BJ (cell line): ENCODE measurements at places on chromosomes 2 and 18. TPM values are rescaled to one million over a fixed set of nuclear protein-coding genes. Genes with fewer than 3 reads are reported as not detected.
A peak's percentile ranks its signal among the peaks of the same experiment; 100 is the strongest.

DNA sequence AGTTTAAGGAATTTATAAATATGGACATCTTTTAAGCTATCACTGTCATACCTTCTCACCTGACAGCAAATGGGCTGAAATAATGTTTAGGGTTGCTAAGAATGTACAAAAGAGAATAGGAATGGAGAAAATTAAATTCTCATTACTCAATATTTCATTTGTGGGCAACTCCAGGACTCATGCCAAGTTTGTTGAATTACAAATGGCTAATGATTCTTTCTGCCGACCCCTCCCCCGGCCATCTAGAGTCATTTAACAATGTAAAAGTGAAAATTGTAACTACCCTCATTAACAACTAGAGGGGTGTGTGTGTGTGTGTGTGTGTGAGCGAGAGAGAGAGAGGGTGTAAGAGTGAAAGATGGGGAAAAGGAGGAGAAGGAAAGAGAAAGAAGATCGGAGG is 708.5 kb upstream of the FAM98A start:
- DNase-seq = no peak

- DNase-seq = no peak
These were observed 10.5 kb upstream of the ARMC9 start for GRCh38 chr2:231187736-231188505.

GRCh38 chr2:181300600-181301291 is 156.4 kb upstream of the ITGA4 start:
- no peak for DNase-seq

GRCh38 chr2:62501069-62501468 is 4.9 kb downstream of the TMEM17 start:
- DNase-seq = no peak

DNA sequence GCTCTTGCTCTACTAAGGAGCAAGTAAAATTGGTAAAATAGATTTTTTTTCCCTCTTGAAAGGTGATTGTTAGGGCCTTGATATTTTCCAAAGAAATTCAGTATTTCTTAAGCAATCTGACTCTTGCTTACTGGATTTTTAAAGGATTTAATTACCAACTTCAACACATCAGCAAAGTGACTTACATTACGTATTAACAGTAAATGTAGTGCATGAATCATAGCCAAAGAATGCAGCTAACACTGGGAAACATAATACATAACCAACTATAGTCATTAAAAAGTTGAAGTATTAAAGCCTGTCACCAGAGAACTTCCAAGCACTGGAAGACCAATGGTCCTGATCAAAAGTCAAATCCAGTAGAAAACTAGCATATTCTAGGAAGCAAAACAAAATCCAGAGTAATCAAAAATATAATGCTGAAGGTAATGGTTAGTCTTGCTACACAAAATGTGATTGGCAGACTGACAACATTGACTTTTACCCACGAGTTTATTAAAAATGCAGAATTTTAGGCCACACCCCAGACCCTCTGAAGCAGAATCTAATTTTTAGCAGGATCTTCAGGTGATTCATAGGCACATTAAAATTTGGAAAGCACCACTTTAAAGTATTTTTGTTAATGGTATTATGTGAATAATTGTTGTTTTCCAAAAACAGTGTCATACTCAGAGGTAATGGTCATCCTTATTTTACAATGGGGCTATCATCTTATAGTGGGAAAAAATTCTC is 31.8 kb upstream of the CAVIN2 start:
- DNase-seq = peak; percentile 82

- no peak for DNase-seq
These were observed 21.6 kb upstream of the ITGB6 start for GRCh38 chr2:160221391-160222276.

- DNase-seq = no peak
These were observed 275.9 kb upstream of the MAP2 start for GRCh38 chr2:209147981-209148380.

- DNase-seq = no peak
These were observed at the start of gene C2orf68 for GRCh38 chr2:85611705-85612587. Gene C2orf68 (minus strand): TSS chr2:85612066. CDS start chr2:85611984, 82 bp downstream.

DNA sequence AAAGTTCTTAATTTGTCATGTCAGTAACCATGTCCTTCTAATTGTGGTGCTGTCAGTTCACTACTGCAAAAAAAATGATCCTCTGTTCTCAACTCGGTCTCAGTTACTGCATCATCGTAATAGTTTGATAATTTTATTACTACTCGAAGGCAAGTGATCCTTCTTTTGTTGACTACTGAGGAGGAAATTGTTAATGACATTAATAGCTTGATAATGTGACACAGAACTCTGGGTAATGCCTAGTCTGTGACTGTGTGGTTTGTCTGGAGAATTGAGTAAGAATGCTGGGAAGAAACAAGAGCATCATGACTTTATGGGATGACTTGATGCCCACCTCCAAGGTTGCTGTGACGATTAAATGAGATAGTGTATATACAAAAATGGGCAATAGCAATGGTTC is 267.2 kb downstream of the LRRTM1 start:
- DNase-seq = no peak

- no peak for DNase-seq
These were observed 67.9 kb downstream of the MRO start for GRCh38 chr18:50751947-50752346.

DNA sequence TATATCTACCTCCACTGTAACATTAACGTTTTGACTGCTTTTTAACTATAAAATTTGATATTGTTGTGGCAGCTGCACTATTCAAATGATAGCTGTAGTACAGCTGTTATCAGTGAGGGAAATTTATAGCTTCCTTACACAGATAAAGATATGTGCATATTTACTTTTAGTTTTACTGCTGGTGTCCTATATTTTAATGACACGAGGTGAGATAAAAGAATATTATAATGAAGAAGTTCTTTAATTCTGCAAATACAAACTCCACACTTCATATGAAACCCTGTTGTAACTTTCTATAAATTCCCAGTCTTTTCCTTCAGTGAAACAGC is 427.8 kb upstream of the ZEB2 start:
- DNase-seq = no peak

DNA sequence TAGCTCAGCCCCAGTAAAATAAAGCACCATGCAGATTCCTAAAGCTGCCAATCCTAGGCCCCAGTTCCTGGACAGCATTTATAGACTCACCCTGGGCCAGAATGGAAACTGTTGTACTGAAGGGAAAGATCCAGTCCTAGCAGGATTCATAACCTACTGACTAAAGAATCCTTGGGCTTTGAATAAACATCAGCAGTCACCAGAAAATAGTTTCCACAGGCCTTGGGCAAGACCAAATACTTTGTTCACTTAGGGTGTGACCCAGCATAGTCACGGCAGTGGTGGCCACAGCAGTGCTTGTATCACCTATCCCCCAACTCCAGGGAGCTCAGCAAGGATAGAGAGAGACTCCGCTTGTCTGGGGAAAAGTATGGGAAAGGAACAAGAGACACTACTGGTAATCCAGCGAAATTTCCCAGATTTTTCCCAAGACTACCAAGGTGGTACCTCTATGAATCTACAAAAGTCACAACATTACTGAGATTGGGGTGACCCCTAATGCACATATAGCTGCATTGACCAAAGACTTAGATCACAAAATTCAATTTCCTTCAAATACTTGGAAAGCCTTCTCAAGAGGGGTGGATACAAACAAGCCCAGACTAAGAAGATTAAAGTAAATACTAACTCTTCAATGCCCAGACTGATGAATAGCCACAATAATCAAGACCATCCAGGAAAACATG is 748.1 kb upstream of the LRATD1 start:
- no peak for DNase-seq

DNA sequence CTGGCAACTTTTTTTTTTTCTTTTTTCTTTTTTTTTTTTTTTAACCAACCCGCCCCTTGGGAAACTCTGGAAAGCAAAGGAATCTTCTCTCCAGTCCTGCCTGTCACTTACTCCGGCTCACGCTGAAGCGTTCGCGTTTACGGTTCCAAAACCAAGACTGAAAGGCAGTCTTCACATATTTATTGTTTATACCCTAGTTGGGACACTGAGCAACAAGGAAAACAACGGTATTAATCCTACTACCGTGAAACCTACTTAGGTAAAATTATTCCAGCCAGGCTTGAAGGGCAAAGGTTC is 125.4 kb downstream of the OSBPL1A start:
- DNase-seq = no peak

DNA sequence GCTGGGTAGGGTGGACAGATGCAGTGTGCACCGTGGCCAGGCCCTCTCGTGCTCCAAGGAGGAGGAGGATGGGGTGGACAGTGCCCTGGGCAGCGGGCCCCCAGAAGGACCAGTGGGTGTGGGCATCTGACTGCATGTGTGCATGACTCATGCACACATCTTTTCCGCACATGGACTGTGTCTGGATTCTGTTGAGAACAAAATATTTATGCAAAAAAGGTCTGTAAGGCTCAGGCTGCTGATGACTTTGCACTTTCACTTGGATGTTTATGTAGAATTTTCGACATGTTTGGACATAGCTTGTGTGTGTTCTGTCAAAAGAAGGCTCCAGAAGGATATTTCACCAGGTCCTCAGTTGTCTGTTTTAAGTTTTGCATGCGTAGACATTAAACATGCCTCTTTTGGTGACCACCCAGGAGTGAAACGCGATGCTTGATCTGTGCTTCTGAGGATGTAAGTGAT is 45.6 kb downstream of the MTCL1 start:
- peak; percentile 78 for DNase-seq

DNA sequence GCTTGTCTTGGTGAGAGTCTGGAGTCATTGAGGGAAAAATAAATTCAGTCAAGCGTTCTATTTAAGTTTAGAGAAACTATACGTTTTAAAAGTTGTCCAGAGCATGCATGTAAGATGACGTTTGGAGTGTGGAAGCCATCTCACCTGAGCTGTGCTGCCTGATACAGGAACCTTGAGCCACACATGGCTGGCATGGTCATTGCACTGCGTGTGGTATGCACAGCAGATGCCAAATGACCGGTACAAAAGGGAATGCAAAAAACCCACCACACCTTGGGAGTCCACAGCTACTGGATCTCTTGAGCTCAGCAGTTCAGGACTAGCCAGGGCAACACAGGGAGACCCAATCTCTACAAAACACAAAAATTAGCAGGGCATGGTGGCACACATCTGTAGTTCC is 4.3 kb downstream of the MZT2B start:
- DNase-seq = no peak

DNA sequence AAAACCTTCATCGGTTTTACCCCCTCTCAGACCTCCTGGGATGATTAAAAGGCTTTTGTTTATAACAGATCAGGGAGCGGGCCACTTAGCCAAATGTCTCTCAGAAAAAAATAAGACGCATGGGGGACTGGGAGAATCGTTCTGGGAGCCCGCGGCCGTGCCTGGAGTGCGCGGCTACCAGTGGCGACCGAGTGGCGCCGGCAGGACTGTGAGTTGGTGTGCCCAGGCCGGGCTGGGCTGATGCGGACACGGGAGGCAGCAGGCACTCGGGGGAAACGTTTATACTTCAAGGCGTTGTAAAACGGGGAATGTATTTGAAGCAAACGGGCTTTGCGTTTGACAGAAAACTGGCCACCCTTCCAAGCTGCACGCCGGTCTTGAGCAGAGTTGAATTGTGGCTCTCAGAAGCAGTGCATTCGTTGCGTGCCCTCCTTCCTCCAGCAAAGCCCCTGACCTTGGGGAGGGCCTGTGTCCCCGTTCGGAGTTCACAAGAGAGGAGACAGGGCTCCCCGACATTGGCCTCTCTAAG is 4.7 kb upstream of the HOXD10 start:
- no peak for DNase-seq

DNA sequence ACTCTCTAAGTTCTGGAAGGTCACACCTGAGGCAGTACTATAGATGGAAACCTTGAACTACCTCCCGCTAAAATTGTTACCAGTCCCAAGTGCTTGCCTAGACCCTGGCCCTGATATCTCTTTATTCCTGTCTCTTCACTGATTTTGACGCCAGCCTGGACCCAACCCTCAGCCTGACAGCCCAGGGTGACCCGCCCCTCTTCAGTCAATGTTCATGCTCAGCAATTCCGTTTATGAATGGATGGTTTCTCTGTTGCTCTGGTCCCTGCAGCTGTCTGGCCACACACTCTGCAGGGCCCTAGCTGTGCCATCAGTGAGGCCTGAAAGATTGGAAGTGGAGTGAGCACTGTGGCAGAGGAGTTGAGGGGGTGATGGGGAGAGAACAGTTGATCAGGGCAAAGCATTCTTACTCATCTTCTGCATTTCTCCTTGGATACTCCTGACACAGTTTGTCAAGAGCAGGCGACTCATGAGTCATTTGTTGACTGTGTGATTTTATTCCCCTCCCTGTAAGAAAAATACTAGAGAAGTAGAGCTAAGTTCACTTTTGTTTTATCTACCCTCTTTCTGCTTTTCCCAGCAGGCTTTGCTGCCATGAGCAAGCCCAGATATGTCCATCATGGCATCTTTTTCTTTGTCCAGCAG is 46.0 kb downstream of the NPAS2 start:
- DNase-seq = peak; percentile 31

DNA sequence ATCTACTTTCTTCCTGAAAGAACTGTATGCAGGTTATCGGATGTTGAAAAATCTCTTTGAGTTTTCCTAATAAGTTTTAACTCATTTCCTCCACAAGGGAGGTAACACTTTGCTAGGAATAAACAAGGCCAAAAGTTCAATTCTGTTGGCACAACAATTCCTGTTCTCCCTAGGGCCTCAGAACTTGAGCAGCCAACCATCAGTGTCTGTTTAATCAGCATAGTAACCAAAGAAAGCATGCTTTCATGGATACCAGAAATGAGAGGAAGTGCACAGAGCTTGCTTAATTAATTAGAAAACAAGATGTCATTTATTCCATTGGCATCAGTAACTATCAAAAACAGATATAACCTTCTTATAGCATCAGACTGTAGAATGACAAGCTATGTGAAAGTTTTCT is 503.2 kb upstream of the CNTNAP5 start:
- DNase-seq = no peak

- DNase-seq = no peak
These were observed 45.7 kb downstream of the IMPA2 start for GRCh38 chr18:12027046-12027445.

DNA sequence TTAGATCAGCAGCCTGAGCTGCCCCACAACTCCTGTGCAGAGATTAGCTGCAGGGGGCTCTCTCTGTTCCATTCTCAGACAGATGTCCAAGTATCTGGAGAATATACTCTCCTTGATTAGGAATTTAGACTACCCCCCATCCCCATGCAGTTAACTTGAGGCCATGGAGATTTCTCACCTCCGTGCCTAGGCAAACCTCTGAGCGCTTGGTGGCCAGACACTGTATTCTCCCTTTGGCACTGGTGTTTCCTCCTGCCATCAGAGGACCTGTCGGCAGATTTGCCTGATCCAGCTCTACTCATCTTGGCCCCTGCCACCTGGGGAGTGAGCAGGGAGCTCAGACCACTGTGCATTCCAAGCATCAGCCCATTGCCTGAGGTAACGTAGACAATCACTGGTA is 48.3 kb downstream of the ZNF804A start:
- no peak for DNase-seq

Gene DSG4
- not detected in 2 replicates for polyA plus RNA-seq

Gene BARD1
- 6.6 and 6.9 TPM in 2 replicates for polyA plus RNA-seq

Gene STON1
- 4.0 and 5.6 TPM in 2 replicates for polyA plus RNA-seq

Gene ELOA2
- polyA plus RNA-seq = not detected in 2 replicates

Gene RNF144A
- polyA plus RNA-seq = 0.12 and 0.16 TPM in 2 replicates

Gene RSAD2
- 0.05 and 0.22 TPM in 2 replicates for polyA plus RNA-seq

Gene G6PC2
- not detected in 2 replicates for polyA plus RNA-seq

Gene AMER3
- not detected in 2 replicates for polyA plus RNA-seq

Gene L3MBTL4
- not detected in 2 replicates for polyA plus RNA-seq

Gene PID1
- 4.9 and 8.8 TPM in 2 replicates for polyA plus RNA-seq
